NCI-H2227 treated with DMSO at 0.1 percent for 48 hours (cell line): ENCODE measurements at places on chromosomes 3 and 15.

DNA sequence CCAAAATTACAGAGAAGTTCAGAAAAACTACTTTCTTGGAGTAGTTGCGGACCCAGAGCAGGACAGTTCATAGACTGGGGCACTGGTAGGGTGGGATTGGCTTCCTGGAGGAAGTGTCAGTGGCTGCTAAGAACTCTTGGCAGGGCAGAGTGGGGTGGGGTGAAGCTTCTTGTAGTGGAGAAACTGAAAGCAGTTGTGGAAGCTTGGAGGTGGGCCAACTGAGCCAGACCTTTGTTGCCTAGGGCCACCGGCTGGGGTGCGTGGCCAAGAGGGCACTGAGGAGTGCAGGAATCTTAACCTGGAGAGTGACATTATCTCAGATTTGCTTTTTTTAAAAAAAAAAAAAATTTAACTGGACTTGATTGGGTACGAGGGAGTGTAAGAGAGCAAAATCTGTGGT lies 3.1 kb downstream of the KAT2B start:
- no peak for DNase-seq

DNA sequence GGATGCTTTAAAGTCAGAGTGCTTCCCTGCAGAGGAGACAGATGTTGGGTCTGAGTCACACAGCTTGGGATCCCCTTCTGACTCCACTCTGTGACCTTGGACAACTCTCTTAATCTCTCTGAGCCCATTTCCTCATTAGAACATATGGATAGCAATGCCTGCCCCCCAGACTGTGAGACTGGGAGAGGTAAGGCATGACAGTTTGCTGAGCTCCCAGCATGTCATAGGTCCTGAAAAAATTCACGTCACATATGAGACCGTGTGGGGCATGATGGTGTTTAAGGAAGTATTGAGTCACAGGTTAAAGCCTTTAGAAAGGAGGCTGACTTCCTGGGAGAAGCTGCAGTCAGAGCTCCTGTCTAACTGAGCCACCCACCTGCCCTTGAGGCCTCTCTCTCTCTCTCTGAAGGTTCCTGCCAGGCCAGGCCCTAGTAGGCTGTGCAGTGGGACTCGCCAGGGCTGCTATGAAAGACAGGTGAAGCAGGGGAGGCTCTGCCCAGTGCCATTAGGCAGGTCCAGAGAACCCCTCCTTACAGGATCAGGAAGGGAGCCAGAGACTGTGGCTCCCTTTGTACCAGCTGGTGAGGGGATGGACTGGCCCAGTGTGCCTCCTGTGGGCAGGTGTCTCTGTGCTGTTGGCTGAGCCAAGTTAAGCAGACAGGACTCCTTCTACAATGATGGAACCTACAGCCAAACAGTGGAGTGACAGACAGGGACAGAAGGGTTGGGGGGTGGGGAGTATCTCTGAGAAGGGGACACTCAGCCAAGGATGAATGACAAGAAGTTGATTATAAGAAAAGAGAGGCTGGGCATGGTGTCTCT lies 19.5 kb upstream of the DOCK3 start:
- no peak for DNase-seq

DNA sequence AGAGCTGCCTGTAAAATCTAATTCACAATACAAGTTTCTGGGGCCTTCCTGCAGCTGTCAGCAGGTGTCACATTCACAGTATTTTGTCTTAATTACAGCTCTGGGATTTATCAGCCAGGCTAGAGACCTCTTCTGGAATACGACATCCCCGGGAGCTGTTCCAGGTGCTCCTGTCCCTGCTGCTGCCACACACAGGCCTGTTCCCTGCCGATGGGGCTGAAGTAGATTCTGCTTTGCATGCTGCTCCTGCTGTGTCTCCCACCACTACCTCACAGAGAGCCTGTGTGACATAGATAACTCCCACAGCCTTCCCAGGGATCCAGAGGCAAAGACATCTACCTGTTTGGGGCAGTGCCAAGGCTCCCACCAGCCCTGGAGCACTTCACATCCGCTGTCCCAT lies 20.4 kb downstream of the COLQ start:
- no peak for DNase-seq

- DNase-seq: no peak
Observed at GRCh38 chr15:26872206-26872605, 5.3 kb downstream of the GABRA5 start.

DNA sequence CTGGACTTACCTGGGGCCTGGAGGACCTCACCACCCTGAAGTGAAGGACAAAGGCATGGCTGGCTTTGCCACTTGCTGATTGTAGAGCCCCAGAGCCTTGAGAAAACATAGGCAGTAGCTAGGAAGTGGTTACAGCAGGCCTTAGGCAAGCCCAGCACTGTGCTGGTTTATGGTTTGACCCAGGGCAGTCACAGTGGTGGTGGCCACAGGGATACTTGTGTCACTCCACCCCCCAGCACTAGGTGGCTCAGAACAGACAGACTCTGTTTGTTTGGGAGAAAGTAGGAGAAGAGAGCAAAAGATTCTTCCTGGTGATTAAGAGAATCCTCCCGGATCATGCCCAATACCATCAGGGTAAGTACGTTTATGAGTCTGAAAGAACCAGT lies 13.2 kb upstream of the COL8A1 start:
- DNase-seq: no peak

- DNase-seq: no peak
Observed at GRCh38 chr15:40314723-40315276, 7.1 kb upstream of the PLCB2 start.

DNA sequence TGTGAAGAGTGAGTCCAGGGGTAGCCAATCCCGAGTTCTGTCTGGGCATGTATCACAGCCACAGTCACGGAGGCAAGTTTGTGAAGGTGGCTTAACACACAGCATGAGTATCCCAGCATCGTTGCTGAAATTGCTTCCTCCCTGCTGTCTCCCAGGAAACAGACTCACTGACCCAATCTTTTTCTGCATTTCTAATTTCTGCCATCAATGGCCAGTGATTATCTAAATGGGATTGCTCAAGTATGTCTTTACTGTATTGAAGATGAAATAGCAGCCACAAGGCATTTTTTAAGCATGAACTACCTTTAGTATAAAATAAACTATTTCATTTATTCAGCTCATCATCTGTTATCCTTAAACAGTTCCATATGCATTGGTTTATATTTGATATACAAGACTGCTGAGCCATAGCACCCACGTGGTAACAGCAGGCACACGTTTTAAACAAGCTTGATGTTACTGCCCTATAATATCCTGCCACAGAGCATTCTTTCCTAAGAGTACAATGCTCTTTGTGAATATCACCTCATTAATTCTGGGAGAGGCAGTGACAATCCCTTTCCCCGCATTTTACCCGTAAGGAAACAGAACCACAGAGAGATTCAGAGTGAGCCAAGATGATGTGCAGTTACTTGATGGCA lies 276.6 kb upstream of the THBS1 start:
- DNase-seq: no peak

DNA sequence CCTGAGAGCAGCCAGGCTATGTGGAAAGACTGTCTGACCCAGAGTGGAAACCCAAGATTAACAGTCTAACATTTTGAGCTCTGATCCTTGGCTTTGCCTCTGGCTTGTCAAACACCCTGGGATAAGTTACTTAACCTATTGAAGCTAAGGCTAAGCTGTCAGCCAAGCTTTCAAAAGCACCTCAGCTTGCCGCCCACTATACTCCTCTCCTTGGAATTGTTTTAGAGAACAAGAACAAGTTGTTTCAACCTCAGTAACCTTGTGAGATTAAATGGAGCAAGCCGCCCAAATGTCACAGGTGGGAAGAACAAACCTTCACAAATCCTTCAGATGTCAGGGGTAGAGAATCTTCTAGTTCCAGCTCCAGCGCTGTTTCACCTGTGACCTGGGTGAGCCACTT lies 235.1 kb downstream of the RYR3 start:
- no peak for DNase-seq

DNA sequence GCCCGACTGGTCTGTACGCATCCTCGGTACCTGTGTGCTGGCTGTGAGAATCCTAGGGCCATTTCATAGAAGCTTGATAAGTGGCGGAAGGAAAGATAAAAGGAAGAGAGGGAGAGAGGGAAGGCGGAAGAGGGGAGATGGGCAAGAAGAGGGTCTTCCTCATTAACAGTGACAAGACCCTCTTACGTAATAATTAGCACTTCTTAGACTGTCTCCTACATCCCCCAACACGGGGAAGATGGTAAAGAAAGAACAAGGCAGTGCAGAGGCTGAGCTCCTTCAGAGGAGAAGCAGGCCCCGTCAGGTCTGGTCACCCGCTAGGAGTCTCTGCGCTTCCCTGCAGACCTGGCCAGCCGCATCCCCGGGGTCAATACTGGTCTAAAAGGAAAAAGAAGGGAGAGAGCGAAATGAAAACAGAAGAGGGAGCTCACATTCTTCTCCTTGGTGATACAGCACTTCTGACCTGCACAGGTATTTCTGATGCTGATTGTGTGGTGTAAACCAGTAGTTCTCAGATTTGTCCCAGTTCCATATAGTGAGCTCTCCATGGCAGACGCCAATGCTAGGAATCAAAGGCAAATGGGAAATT lies 19.0 kb upstream of the FAM240A start:
- no peak for DNase-seq

DNA sequence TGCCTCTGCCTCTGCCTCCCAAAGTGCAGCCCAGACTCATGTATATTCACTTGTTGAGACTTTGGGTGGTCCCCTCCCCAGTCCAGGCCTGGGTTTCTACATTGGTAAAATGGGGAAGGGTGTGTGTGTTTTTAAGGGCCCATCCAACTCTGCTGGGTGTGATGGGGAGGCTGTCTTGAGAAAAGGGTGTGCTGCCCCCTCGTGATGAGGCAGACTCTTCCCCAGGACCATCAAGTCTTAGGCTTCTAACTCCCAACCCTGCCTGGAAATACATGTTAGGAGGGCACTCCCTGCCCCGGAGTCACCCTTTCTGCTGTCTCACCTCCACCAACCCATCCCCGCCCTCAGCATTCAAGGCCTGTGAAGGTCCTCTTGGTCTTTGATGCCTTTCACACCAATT lies 4.4 kb upstream of the PTPN23 start:
- no peak for DNase-seq

GRCh38 chr15:80849308-80849707 lies 70.1 kb downstream of the CEMIP start:
- no peak for DNase-seq

- DNase-seq: no peak
Observed at GRCh38 chr3:59381282-59381681, 331.5 kb upstream of the CFAP20DC start.

GRCh38 chr15:41102854-41103253 lies 13.2 kb downstream of the INO80 start:
- no peak for DNase-seq

GRCh38 chr3:185070491-185071286 lies 82.2 kb downstream of the C3orf70 start:
- DNase-seq: no peak

- DNase-seq: no peak
Observed at GRCh38 chr3:4745235-4745610, 234.0 kb upstream of the BHLHE40 start.

DNA sequence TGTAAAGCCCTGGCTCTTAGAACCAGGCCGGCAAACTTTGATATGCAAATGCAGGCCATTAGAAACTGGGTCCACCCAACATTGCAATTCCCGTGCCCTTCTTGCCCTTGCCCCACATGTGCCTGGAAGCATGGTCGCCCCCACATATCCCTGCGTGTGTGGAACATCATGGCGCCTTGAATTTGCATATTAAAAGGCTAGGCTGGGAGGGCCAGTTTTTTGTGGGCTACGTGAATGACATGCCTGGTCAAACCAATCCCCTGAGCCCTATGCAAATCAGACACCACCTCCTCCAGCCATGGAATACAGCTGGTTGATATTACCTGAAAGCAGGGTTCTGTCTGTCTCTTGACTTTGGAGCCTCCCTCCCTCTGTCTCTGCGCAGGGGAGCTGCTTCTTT lies 58.7 kb upstream of the ARHGEF26 start:
- no peak for DNase-seq

GRCh38 chr3:144426967-144427366 lies 455.3 kb downstream of the DIPK2A start:
- no peak for DNase-seq

GRCh38 chr15:60382773-60383674 lies 14.8 kb downstream of the ANXA2 start:
- no peak for DNase-seq

- DNase-seq: no peak
Observed at GRCh38 chr3:101939361-101940049, 90.2 kb downstream of the NFKBIZ start.

- DNase-seq: no peak
Observed at GRCh38 chr15:39167164-39168058, 413.5 kb upstream of the THBS1 start.

- DNase-seq: no peak
Observed at GRCh38 chr15:44705986-44706385, 5.1 kb downstream of the PATL2 start.

- no peak for DNase-seq
Observed at GRCh38 chr3:184616436-184616835, 54.9 kb downstream of the EPHB3 start.

- no peak for DNase-seq
Observed at GRCh38 chr15:52113235-52113634, 660 bp upstream of the BCL2L10 start.

- no peak for DNase-seq
Observed at GRCh38 chr15:66845266-66845785, 143.3 kb downstream of the SMAD6 start.

GRCh38 chr3:152447511-152447910 lies 178.8 kb downstream of the MBNL1 start:
- DNase-seq: no peak

DNA sequence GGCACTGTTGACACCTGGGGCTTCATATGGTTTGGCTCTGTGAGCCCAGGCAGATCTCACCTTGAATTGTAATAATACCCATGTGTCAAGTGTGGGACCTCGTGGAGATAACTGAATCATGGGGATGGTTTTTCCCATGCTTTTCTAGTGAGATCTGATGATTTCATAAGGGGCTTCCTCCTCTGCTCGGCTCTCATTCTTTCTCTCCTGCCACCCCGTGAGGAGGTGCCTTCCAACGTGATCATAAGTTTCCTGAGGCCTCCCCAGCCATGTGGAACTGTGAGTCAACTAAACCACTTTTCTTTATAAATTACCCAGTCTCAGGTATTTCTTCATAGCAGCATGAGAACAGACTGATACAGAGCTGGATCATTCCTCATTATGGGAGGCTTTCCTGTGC lies 655.9 kb upstream of the ADAMTS9 start:
- no peak for DNase-seq

GRCh38 chr3:110391640-110392395 lies 679.8 kb upstream of the NECTIN3 start:
- no peak for DNase-seq
